ENCODE measurements at places on chromosomes 6 and 20. TPM values are rescaled to one million over a fixed set of nuclear protein-coding genes. Genes with fewer than 3 reads are reported as not detected.
A peak's percentile ranks its signal among the peaks of the same experiment; 100 is the strongest.

DNA sequence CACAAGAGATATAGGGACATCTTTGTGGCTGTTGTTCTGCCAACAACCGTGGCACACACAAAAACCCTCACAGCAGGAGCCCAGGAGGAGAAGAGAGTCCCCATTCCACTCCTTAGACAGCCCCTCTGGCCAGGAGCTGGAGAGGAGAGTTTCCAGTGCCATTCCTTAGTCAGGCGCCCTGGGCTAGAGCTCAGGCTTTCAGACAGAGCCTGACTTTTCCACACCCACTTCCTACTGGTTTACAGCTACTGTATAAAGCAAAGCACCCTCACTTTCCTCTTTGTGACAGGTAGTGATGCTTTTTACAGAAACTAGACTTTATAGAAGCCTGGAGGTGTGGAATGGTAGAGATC lies 145.9 kb downstream of the SYCP2 start:
- H3K36me3 ChIP-seq: no peaks in the 10 kb centered on the region
- no peaks in the 10 kb centered on the region for H3K27me3 ChIP-seq
- H3K4me3 ChIP-seq: no peak overlapping the region
- peak; percentile 27 for DNase-seq
- H3K4me1 ChIP-seq: 0 out of 2 replicates have a peak, but pooled peaks cover 3% of the 10 kb centered on the region

- no peak overlapping the region for H3K4me3 ChIP-seq
- H3K27ac ChIP-seq: no peak overlapping the region
- H3K36me3 ChIP-seq: no peaks in the 10 kb centered on the region
Observed at GRCh38 chr6:48474830-48475229, 363.8 kb upstream of the PTCHD4 start.

DNA sequence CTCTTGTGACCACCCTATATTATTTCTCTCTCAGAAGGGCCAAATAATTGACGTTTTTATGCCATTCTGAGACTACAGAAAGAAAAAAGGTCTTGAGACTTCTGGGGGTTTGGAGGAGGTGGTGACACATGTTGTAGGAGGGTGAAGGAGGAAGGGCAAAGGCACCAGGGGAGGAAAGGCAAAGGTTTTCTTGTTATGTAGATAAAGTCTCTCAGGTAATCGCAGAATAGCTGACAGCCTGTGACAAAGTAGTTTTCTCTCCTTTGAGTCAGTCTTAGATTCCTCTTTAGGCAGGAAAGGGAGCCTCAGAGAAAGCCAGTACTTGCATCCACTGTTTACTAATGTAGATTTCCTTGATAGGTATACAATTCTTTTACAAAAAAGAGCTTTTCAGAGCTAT lies 23.6 kb downstream of the OR2B2 start:
- no peak for DNase-seq
- no peaks in the 10 kb centered on the region for H3K36me3 ChIP-seq
- no peaks in the 10 kb centered on the region for H3K4me1 ChIP-seq
- H3K27ac ChIP-seq: no peak overlapping the region

DNA sequence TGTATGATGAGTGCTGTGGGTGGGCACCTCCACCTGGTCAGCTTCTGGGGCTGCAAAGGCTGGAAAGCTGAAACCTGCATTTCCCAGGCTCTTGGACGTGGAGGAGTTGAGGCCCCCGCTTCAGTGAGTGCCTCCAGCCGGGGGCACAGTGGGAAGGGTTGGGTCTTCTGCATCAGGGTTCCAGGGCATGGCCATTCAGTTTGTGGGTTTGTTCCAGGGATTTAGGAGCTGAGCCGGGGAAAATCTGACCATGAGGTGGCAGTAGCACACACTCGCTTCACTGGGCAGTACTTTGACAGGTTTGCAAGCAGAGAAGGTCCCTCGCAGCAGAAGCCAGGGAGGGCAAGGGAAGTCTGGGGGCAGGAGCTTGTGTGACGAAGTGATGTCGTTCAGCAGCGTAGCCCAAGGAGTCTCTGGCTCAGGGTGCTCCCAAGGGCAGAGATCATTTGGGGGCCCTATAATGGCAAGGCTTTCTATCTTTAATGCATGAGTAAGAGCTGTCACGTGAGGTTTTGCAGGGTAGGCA lies 69.5 kb upstream of the SULF2 start:
- H3K27ac ChIP-seq: no peak overlapping the region
- H3K4me3 ChIP-seq: no peak overlapping the region
- peaks cover 13% of the 10 kb centered on the region for H3K4me1 ChIP-seq
- H3K36me3 ChIP-seq: no peaks in the 10 kb centered on the region
- H3K27me3 ChIP-seq: no peaks in the 10 kb centered on the region

DNA sequence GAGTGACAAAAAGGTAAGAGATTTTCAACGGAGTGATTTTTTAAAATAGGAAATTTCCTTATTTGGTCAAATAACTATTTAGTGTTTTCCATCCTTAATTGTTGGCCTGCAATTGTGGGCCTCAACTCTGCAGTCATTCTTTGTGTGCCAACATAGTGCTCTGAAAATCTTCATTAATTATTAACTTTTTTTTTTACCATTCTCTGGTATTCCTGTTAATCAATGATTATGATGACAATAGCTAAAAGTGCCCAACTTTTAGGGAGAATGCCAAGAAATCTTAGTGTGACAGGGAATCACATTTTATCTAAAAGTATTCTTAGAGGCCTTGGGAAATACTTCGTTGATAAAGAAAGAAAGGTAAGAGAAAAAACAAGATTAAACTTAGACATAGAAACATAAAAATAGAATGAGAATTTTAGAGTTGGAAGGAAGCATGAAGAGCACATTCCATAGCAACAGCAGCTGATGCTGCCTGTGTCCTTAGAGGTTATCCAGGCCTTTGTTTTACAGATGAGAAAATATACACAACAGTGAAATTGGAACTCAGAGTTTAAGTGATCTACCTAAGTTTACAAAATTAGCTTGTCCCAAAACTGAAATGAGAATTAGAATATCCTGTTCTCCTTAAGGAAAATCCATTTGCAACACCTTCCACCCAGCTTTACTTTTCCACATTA lies 1.2 kb downstream of the GPRC6A start:
- H3K4me3 ChIP-seq: no peak overlapping the region
- H3K27me3 ChIP-seq: no peaks in the 10 kb centered on the region
- no peaks in the 10 kb centered on the region for H3K36me3 ChIP-seq
- peaks cover 4% of the 10 kb centered on the region for H3K4me1 ChIP-seq
- H3K27ac ChIP-seq: no peak overlapping the region

GRCh38 chr6:36663504-36664446 lies 14.7 kb upstream of the CDKN1A start:
- DNase-seq: no peak
- H3K4me1 ChIP-seq: no peaks in the 10 kb centered on the region
- no peak overlapping the region for H3K4me3 ChIP-seq
- no peaks in the 10 kb centered on the region for H3K27me3 ChIP-seq

DNA sequence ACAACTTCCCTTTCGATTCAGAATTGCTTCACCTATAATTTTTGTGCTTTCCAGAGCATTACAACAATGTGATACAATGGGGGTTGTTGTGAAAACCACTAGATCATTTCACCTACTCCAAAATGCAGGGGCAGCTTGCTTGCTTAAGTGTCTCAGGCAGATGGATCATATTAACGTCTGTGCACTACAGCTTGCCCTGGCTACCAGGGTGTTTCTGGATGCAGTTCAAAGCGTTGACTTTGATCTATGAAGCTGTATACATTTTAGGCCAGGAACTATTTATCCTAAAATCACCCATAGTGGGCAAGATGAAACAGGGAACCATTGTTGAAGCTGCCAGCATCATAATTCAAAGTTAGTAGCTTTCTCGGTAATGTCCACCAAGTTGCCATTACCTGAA lies 339.5 kb upstream of the HSF2 start:
- no peak for DNase-seq
- H3K4me3 ChIP-seq: no peak overlapping the region

DNA sequence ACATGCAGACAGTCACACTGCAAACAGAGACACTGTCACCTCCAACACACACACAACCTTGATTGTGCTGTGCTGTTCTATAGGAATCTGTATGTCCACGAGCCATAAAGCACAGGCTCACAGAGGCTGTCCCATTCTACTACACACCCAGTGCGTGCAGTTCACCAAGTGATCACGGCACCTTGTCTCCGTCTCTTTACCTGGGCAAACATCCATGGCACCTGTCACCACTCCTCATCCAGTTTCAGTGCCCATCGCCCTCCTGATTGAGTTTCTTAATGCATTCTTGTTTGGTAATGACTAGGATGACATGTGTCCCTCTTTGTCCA lies 65.8 kb upstream of the STMND1 start:
- DNase-seq: no peak
- no peaks in the 10 kb centered on the region for H3K4me1 ChIP-seq
- H3K4me3 ChIP-seq: no peak overlapping the region
- H3K36me3 ChIP-seq: no peaks in the 10 kb centered on the region
- no peak overlapping the region for H3K27ac ChIP-seq
- no peaks in the 10 kb centered on the region for H3K27me3 ChIP-seq

The GJA10 gene
- total RNA-seq: not detected

The FAM83C gene
- total RNA-seq: not detected

The CYP39A1 gene
- total RNA-seq: not detected

The HLA-DPB1 gene
- not detected for total RNA-seq

The THBD gene
- total RNA-seq: 1.0 TPM

The COL9A3 gene
- 7.9 TPM for total RNA-seq

The MAVS gene
- 56.4 TPM for total RNA-seq

The PRKN gene
- not detected for total RNA-seq

The DTD1 gene
- 109 TPM for total RNA-seq
